ENCODE measurements at places on chromosomes 4 and X.

- peak; percentile 36 for DNase-seq
Measured at GRCh38 chr4:173415092-173415491, 16.2 kb upstream of the SCRG1 start.

- no peak for DNase-seq
Measured at GRCh38 chr4:21139327-21139726, 439.1 kb downstream of the PACRGL start.

- DNase-seq, result peak; percentile 21
Measured at GRCh38 chr4:72701987-72702819, 133.2 kb upstream of the ADAMTS3 start.

DNA sequence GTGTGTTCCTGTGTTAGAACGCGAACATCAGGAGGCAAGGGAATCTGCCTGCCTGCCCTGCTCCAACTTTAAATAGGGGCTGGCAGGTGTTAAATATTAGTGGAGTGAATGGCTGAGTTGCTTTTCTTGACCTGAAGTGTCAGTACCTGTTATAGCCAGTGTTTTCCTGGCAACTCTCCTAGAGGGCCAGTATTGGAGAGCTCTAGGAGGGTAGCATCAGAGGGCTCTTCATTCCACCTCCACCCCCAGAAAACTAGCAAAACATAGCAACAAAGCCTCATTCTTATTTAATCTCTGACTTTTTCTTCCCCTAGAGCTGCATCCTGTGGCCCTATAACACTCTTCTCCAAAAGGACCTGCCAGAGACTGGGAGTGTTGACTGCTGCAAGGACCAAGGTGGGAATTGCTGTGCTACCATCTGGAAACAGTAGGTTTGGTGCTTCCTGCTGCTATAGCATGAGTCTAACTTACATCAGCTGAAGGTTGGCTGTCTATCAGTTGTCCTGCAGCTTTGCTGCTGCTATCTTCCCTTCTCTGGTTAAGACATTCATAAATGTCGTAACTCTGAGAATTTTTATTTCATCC, 33.5 kb downstream of the SGMS2 start:
- DNase-seq, result no peak

GRCh38 chr4:31237233-31237632, 517.1 kb downstream of the PCDH7 start:
- no peak for DNase-seq

DNA sequence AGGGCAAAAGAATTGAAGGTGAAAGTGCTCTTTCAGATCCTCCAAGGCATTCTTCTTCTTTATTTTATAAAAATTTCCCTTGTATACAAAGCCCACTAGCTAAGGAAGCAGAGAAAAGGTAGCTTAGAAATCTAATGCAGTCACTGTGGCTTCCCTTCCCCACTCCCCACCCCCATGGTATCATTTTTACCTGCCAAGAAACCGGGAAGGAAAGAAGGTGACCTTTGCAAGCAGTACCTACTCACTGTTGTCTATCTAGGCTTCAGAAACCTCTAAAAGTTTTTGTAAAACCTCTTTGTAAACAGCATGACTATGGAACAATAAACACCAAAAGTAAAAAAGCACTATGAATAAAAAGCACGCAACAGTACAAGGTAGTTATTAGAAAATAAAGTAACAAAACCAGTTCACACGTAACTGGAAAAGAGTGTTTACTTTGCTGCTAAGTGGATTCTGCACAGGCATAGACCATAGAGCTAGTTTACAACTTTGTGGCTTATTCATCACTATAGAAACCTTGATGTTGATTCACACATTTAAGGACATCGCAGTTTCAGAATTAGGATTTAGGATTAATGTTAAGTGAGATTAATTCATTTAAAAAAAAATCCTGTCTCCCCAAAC, 109.6 kb upstream of the FTHL17 start:
- DNase-seq, result no peak

DNA sequence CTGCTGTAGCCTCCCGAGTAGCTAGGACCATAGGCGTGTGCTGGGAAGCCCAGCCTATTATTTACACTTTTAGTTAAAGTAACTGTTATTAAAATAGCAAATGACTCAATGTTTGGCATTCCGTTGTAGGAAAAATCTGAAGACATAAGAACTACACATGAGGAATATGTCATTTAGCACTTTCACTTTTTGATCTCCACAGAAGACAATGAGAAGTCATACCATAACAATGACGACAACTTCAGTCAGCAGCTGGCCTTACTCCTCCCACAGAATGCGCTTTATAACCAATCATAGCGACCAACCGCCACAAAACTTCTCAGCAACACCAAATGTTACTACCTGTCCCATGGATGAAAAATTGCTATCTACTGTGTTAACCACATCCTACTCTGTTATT, 6.7 kb downstream of the GPR34 start:
- no peak for DNase-seq

DNA sequence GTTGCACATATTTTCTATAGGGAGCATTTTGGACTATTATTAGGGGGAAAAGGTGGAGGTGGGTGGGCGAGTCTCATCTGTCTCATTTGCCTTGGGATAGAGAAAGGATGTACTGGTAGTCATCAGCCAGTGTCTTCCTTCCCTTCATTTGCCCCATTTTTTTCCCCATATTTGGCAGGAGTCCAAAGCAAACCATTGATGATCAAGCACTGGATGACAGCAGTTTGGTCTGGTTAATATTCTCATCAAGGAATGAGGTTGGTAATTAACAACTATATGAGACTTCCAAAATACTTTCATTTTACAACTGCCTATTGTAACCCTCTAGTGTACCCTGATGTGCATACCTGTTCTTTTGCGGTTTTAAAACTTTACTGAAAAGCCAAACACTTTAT, 22.6 kb upstream of the IGFBP7 start:
- no peak for DNase-seq

GRCh38 chrX:71492231-71493065, 40.5 kb upstream of the OGT start:
- no peak for DNase-seq

- no peak for DNase-seq
Measured at GRCh38 chr4:111921714-111922113, 223.5 kb upstream of the FAM241A start.

DNA sequence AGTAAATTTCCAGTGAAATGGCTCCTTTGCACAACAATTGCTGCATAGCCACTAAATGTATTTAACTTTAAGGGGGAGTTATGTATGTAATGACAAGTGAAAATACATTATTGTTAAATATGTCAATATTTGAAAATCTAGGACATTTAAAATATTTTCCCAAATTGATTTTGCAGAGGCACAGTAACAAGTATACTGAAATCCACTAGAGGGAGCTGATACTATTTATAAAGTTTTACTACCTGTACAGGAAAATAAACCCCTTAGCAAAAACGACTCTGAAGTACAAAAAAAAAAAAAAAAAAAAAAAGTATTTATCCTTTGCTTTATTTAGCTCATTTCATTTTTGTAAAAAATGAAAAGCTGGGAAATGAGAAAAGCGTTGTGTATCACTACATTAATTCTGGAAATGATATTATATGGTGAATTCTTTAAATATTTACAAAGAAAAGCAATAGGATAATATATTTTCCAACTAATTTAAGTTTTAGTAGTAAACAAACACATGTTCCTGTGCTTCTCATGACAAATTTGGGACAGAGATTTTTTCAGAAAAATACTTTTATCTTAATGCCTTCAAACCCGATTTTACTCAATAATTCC, 727.7 kb downstream of the DMD start:
- no peak for DNase-seq

- no peak for DNase-seq
Measured at GRCh38 chr4:73213916-73214653, 44.5 kb downstream of the ANKRD17 start.

GRCh38 chr4:79850626-79851025, 222.4 kb downstream of the ANTXR2 start:
- no peak for DNase-seq

GRCh38 chrX:1554469-1555210, 17.7 kb upstream of the P2RY8 start:
- no peak for DNase-seq

- DNase-seq, result peak; percentile 67
Measured at GRCh38 chr4:30763321-30763727, 43.2 kb downstream of the PCDH7 start.

DNA sequence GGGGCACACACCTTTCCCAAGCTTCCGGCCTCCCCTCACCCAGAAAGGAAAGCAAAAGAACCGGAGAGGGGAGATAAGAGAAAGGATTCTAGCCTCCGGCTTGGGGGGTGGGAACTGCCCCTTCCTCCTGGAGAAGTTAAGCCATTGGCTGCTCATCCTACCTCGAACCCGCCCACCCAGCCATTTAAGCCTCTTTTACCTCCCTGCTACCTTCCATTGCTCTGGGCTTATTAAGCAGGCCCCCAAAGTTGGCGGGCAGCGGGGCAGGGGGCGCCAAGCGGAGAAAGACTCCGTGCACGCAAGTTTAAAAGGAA, 2.3 kb downstream of the MAML3 start:
- DNase-seq, result no peak

DNA sequence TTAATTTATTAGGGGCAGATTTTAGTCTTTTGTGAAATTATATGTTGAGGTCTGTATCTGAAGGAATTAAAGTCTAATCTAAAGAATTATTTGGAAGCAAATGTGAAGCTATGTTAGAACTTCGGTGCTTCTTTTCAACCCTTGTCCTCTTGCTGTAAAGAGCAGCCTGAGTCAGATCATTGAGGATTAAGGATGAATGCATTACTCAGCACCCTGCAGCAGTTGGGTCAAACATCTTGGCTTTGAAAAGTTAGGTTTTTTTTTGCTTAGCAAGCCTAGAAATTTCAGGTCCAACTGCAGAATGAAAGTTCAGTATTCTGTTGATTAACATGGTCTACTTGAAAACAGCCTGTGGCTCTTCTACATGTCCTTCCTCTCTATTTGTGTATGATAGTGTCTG, 57.6 kb downstream of the SLC4A4 start:
- peak; percentile 57 for DNase-seq

DNA sequence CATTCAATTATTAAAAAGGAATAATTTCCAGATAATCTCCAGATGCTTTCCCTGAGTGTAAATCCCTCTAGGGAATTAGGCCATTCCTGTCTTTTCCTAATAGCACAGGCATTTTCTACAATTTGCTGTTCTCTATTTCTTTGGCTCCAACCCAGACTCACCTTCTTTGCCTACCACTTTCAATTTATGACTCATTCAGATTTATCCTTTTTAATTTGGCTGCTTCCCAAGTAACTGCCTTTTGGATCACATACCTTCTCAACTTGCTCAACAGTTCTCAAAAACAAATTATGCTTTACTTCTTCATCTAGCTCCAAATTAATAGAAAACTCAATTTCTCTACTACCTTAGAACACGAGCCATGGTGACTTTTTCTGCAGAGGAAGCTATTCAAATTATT, 1166.3 kb upstream of the PCDH7 start:
- peak; percentile 45 for DNase-seq

- DNase-seq, result no peak
Measured at GRCh38 chr4:67877086-67877485, 6.7 kb downstream of the TMPRSS11D start.

GRCh38 chrX:49704691-49705404, 9.1 kb upstream of the PAGE1 start:
- no peak for DNase-seq

All from skeletal muscle cell (primary cell).